ENCODE measurements at places on chromosomes 1 and 21. TPM values are rescaled to one million over a fixed set of nuclear protein-coding genes. Genes with fewer than 3 reads are reported as not detected.

The FMO4 gene
- polyA plus RNA-seq, result 5.6 TPM

The SPATA46 gene
- polyA plus RNA-seq, result 3.8 TPM

The SLC19A1 gene
- 61.9 TPM for polyA plus RNA-seq

The AKR7A3 gene
- 0.75 TPM for polyA plus RNA-seq

The S100A1 gene
- polyA plus RNA-seq, result 1.5 TPM

The AVPR1B gene
- 0.57 TPM for polyA plus RNA-seq

DNA sequence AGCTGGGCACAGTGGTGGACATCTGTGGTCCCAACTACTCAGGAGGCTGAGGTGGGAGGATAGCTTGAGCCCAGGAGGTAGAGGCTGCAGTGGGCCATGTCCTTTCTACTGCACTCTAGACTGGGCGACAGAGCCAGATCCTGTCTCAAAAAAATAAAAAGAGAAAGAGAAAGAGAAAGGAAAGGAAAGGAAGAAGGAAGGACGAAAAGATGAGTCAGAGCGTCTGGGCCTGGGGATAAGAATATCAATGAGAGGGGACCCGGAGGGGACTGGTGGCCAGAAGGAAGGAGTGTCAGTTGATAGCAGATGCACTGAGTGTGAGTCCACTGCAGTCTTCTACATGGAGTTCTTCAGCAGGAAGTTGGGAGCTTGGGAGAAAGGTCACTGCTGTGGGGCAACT lies 75.6 kb downstream of the SYT6 start:
- DNase-seq, result no peak

DNA sequence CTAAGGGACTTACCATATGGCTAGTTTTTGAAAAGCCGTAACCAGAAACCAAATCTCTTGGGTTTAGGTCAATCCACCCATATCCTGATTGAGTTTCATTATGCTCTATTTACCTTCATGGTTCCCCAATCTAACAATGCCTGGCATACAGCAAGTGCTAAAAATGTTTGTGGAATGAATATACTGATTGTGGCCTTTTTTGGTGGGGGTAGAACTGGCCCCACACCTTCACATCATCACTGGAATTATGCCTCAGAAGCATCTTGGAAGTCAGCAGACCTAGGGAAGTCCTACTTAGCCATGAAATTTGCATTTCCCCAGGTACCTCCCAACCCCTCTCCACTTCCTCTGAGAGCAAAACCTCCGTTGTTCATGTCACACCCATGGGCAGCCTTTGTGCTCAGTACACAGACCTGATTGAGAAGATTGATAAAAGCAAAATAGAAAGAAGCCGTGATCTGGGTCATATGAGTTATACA lies 17.8 kb upstream of the SLAMF1 start:
- no peak for DNase-seq

DNA sequence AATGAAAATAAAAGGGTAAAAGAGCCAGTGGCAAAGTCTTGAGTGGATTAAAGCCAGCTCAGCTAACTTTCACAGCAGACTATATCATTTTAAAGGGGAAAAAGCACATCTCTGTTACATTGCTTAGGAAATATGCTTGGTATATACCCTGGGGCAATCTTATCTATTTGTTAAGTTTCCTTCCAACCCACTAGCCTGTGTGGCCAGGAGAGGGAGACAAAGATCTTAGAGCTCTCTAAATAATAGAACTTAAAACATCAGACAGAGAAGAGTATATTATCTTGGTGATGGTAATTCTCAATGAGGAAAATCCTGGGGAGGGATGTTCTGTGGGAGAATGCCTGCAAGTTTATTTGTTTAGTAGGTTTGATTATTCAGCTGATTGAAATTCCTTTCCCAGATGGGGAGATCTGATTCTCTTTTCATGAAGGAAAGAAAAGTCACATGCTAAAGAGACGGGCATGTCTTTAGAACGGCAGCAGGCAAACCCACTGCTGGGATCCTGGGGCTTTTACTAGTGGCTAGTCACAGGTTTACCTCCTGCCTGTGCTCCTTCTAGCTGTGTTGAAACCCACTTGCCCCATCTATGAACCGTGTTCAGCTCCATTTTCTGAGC lies 3.6 kb downstream of the KCNE2 start:
- no peak for DNase-seq

- no peak for DNase-seq
These were observed 965.4 kb upstream of the TMPRSS15 start for GRCh38 chr21:19368944-19369343.

GRCh38 chr21:46255166-46255565 lies 26.6 kb upstream of the LSS start:
- no peak for DNase-seq

DNA sequence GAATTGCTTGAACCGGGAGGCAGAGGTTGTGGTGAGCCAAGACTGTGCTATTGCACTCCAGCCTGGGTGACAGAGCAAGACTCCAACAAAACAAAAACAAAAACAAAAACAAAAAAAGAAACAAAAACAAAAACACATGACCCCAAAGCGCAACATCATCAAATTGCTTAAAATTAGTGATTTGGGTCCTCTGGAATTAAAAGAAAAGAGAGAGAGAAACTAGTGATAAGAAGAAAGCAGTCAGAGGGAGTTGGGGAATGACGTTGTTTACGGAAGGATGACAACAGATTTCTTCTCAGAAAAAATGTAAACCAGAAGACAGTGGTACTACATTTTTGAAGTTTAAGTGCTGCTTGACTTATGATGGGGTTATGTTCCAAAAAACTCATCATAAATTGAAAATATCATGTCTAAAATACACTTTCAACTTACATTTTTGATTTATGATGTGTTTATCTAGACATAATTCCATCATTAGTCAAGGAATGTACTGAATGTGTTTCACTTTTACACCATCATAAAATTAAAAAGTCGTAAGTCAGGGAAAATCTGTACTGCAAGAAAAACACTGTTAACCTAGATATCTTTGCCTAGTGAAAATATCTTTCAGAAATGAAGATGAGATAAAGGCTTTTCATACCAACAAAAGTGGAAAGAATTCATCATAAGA lies 88.0 kb downstream of the MT1HL1 start:
- DNase-seq, result no peak

DNA sequence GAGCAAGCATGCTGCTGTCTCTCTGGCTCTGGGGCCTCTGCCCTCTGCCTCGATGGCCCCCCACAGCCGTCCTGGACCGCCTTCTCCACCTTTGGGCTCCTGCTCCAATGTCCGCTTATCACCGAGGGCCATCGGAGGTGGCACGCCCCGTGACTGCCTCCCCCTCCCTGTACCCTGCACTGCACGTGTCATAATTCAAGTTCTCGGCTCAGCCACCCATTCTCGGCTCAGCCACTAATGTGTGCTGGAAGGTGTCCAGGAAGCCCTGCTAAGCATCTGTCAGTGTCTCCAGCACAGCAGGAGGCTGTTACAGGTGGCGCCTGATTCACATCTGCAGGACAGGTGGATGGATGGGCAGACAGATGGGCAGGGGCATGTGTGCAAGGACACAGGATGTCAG lies 45.5 kb downstream of the TP73 start:
- DNase-seq, result no peak

GRCh38 chr1:159228554-159228953 lies 23.9 kb downstream of the ACKR1 start:
- DNase-seq, result no peak

DNA sequence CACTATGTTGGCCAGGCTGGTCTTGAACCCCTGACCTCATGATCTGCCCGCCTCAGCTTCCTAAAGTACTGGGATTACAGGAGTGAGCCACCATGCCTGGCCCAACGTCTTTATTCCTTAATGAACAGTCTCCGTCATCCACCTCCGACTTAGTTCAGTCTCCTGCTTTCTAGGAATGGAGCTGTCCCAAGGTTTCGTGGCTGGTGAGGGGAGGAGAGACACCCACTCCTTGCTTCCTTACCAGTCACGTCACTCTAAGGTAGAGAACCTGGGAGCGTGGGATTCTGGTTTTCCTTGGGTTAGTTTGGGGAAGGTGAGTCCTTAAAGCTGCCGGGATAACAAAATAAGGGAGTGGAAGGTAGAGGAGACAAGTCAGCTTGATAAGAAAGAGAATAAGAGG lies 55.0 kb upstream of the ATP2B4 start:
- no peak for DNase-seq

GRCh38 chr1:243246916-243247315 lies 8.2 kb downstream of the CEP170 start:
- DNase-seq, result no peak

DNA sequence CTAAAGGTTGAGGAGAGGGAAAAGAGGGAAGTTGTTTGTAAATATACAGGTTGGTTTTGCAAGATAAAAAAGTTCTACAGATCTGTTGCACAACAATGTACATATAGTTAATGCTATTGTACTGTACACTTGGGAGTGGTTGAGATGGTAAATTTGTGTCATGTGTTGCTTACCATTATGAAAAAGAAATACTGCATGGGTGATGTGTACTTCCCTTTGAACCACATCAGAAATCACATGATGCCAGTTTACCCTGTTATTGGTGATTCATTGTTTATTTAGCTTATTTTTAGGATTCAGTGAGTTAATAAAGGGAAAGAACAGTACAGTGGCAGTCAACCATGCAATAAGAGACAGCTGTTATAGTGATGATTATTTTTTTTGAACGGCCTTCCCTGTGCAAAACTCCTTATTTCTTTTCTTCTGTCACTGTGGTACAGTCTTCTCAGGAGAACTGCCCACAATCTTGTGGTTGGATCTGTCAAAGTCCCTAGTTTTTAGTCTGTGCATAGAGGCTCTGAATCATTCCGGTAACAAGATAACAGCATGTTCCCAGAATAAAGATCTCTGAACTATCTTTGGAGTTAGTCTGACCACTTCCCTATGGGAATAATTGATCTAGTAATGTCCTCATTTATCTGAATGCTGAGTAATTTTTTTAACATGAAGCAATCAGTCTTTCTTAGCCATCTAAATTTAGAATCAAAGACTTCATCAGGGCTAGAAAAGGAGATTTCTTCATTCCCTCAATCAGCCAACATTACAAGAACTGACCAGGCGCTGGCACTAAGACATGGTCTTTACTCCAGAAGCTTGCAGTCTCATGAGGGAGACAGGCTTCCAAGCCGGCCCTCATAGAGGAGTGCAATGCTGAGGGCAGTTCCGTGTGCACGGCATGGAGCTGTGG lies 84.2 kb downstream of the SH3GLB1 start:
- no peak for DNase-seq

DNA sequence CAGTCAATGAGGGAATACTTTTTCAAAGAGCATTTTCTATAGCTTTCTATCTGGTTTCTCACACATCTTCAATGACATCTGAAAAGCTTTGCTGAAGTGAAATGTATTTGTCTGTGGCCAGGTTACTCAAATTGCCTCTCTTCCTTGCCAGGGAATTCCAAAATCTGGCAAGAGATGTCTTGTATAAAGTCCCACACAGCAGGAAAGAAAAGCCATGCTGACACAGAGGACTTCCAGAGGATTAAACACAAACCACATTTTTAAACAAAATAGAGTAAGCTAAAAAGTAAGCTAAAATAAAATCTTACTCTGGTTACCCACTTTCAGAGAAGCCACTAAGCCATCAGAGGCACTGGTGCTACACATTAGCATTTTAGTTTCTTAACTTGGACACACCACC lies 93.1 kb upstream of the BCAR3 start:
- no peak for DNase-seq

DNA sequence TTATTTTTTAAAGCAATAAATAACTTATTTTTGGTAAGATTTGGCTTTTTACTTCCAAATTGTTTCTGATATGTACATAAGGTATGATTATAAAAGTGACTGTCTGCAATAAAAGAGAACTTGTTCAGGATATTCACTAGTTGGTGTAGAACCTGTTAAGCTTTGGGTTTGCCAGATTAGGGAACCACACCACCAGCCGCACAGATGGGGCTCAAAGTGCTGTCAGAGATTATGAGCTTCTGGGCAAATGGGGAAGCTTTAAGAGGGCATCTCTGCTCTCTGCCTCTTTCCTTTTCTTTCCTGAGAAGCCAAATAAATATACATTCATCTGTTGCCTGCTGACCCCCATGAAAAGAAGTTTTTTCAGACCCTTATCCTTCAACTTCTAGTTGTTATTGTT lies 25.4 kb downstream of the IVNS1ABP start:
- DNase-seq, result no peak

GRCh38 chr1:153168686-153169085 lies 18.0 kb upstream of the SPRR2G start:
- no peak for DNase-seq

GRCh38 chr1:209767096-209767495 lies 11.2 kb downstream of the TRAF3IP3 start:
- DNase-seq, result no peak

DNA sequence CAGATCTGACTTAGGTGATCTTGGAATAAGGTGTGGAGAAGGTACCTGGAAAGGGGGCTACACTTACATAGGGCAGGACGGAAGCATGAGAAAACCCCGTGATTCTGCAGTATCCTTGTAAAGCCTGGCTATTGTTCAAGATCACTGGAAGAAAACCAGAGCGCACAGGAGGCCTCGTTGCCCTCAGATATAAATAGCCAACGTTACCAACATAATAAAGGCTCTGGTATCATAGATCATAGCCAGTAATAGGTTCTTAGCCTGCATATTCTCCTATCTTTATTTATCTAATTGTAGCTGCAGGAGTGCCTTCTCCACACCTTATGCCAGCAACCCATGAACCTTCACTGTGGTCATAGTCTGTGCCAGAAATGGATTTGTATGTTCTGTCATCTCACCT lies 35.9 kb upstream of the MPZL1 start:
- DNase-seq, result no peak

- DNase-seq, result no peak
These were observed 31.2 kb downstream of the PIK3C2B start for GRCh38 chr1:204463125-204464060.

- DNase-seq, result no peak
These were observed 11.9 kb downstream of the LGALS8 start for GRCh38 chr1:236535662-236536161.

DNA sequence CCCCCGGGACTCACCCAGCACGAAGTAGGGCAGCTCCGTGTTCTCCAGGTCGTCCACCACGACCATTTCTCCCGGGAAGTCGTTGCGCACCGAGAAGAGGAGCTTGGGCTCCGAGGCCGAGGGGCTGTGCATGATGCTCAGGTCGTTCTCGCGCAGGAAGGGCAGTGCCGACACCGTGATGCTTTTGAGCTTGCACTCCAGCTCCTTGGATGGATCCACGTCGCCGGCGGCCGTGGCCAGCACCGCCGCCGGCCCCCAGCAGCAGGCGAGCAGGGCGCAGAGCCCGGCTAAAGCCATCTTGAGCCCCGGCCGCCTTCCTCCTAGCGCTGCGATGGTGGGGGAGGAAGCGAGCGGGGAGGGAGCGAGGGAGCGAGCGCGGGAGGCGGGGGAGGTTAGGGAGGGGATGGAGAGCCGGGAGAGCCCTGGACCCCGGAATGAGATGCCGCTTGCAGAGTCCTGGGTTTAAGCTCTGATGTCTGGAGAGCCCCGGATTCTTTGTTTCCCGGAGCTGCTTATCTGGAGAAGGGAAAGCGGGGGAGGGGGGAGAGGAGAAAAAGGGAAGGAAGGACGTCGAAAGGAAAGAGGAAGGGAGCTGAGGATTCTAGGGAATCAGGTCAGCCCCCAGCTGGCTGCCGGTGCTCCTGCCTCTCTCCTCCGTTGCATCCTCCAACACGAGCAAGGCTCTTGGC lies at the start of gene ASTN1:
Gene ASTN1 (minus strand): TSS at position 333 of the 689 bp plus-strand sequence. CDS start 36 bp downstream, at position 297.
- no peak for DNase-seq

GRCh38 chr21:25115021-25115420 lies 492.3 kb downstream of the MRPL39 start:
- DNase-seq, result no peak
